ENCODE measurements at places on chromosomes 2 and 18.

GRCh38 chr2:5766056-5766455 is 73.9 kb downstream of the SOX11 start:
- ATAC-seq = no peak

GRCh38 chr2:10750610-10751009 is 29.2 kb downstream of the ATP6V1C2 start:
- no peak for ATAC-seq

DNA sequence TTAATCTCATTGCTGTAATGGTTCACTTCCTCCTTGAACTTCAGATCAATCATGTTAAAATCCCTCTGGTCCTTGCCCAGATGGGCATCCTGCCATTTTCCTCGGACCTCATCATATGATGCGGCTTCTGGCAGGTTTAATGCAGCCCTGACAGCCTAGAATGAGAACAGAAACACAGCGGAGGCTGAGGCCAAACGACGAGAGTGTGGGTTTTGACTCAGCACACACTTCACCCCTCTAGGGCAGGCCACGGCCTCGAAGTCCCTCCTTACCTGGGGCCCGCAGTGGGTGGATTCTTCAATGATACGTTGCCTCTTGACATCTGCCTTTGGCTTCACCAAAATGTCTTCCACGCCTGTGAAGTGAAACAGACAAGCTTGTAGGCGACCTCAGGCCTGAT is 56.8 kb downstream of the POLR1A start:
- ATAC-seq = no peak

GRCh38 chr2:61549546-61549945 is 11.4 kb upstream of the XPO1 start:
- no peak for ATAC-seq

GRCh38 chr2:121809607-121810006 is 54.2 kb downstream of the TSN start:
- ATAC-seq = no peak

DNA sequence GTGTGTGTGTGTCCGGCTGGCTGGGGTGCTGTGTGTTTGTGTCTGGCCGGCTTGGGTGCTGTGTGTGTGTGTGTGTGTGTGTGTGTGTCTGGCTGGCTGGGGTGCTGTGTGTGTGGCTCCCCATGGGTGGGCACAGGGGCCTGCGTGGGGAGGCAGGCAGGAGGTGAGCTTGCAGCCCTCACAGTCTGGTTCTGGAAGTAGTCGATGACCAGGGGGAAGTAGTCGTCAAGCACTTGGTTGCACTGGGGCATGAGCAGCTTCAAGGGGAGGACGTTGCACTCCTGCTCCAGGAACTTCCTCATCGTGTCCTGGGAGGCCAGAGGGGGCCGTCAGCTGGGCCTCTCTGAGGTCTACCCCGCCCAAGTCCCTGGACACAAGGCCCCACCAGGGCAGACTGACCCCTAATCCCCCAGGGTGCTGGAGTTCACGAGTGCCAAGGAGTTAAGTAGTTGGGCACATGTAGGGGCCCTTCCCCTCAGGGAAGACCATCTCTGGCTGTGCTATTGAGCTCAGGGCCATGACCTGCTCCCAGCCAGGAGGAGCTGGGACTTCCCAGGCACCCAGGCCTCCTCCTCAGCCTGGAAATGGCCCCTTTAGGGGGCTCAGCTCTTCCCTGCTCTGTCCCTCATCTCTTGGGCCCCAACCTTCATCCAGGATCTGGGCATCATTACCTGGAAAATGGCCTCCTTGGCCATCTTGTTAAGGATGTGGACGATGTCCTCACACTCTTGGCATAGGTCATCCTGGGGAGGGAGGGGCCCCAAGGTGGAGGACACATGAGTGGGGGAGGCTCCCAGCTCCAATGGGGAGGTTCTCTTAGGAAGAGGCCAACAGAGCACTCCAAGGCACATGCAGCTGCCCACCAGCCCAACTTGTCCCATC is 1.3 kb downstream of the SFTPB start:
- no peak for ATAC-seq

DNA sequence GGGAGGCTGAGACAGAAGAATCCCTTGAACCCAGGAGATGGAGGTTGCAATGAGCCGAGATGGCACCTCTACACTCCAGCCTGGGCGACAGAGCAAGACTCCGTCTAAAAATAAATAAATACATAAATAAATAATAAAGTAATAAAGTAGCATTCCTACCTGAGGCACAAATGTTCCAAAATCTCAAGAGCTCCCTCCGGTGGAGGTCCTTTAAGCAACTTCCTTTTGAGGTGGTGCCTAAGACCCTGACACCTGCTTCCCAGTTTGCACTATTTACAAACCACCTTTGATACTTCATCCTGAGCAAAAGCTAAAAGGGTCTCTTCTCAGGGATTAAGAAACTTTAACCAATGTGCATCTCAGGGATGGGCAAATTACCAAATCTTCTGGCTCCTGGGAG is 505.1 kb downstream of the CNTNAP5 start:
- no peak for ATAC-seq

DNA sequence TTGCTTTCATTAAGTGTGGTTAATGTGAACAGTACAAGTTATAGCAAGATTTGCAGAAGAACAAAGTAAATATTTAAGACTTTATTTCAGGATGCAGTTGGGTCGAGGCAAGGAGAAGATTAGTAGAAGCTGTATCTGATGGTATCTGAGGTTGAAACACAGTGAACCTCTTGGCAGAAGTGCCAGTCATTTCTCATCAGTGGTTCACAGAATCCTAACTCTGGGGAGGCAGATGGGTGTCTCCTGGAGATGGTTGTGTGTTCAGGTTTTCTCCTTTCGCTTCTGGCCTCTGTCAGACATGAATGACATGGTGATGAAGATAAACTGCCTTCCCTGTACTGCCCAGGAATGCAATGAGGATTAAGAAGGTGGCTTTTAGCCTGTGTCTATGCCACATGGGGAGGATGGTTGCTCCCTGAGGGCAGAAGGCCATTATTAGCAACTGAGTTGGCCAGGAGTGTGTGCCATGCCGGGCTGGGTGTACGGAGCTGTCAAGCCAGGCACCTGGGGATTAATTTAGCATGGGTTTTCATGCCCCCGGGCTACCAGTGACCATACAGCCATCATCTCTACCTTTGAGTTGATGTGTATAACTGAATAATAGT is 28.0 kb downstream of the MGAT5 start:
- ATAC-seq = no peak

DNA sequence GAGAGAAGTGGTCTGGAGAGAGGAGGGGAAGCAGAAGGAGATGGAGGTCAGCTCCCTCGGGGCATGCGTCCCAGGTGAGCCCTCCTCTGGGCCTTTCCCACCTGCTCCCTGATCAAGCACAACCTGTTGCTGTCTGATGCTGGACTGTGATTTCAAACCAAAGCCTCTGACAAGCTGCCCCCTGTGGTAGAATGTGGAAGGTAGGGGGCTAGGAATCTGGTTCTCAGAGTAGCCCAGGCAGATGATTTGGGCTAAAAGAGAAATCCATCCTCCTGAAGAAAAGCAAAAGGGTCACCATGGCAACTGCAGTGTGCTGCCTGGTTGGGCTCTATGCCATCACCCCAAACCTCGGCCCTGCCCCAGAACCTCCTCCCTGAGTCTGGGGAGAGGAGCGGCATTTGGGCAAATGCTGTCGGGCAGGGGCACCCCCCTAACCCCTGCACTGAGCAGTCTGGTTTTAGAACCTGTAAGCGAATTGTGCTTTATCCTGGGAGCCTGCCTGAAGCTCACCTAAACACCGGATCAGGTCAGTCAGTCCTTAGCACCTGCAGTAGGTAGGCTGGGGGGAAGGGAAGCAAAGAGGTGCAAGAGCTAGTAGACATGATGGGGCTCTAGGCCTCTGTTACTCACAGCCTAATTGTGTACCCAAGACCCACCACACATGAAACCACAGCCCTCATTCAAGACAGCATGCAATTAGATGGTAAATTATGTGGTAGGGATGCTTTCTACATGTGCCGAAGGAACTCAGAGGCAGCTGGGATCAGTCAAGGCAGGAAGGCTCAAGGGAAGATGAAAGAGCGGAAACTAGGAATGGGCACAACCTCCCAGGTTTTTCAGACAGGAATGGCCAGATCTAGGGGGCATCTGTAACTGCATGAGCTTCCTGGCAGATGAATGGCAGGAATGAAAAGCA is 83.5 kb downstream of the DNMT3A start:
- ATAC-seq = no peak

- ATAC-seq = no peak
These were observed 10.6 kb downstream of the PPP3R1 start for GRCh38 chr2:68241732-68242131.

GRCh38 chr2:163670929-163671328 is 64.9 kb downstream of the FIGN start:
- no peak for ATAC-seq

GRCh38 chr2:98577313-98577712 is 31.0 kb downstream of the COA5 start:
- no peak for ATAC-seq

DNA sequence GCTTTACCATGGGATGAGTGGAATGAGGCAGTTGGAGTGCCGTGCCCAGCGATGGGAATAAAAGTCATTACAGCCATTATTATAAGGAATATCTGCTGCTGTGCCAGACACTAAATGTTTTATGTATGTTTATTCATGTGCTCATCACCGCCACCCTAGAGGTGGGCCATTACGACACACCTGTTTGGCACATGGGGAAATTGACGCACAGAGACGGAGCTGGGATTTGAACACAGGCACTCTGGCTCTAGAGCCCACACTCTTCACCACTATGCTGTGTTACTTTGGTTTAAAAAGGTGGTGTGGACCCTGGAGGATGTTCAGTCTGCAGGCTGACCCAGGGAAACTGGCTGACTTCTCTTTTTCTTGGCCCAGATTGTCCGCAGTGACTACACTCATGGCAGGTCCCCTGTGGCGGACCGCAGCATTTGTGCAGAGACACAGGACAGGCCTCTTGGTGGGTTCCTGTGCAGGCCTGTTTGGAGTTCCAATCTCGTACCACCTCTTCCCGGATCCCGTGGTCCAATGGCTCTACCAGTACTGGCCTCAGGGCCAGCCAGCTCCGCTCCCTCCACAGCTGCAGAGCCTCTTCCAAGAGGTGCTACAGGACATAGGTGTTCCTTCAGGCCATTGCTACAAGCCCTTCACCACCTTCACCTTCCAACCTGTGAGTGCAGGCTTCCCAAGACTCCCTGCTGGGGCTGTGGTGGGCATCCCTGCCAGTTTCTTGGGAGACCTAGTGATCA is 1.6 kb downstream of the TMEM177 start:
- no peak for ATAC-seq

DNA sequence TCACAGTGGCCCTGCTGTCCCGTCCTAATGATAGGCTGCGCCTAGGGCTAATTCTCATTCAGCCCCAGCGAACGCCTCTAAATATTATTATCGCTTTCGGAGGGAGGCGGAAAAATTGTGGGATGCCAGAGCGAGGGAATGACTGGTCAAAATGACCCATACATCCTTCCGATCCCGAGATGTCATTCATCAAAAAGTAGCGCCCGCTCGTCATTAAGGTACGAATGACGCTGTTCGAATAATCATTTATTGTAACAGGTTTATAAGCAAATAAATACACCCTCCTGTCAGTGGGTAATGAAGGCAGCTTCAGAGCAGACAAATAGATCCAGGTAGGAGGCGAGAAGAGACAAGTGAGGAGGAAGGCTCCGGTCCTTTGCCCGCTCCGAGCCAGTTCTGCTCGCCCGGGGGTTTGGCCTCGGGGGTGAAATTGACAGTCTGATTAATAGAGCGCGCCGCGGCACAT is at the start of gene EVX2:
Gene EVX2 (minus strand): TSS at position 167 of the 466 bp plus-strand sequence. CDS start 186 bp downstream, outside the sequence.
- ATAC-seq = no peak

GRCh38 chr2:37552339-37552738 is 119.1 kb downstream of the CDC42EP3 start:
- ATAC-seq = no peak

GRCh38 chr2:28062867-28063266 is 172.3 kb downstream of the BABAM2 start:
- ATAC-seq = no peak

GRCh38 chr2:12697617-12698016 is 19.1 kb upstream of the TRIB2 start:
- ATAC-seq = no peak

- ATAC-seq = no peak
These were observed 5.3 kb upstream of the SLC20A1 start for GRCh38 chr2:112640467-112640799.

- ATAC-seq = no peak
These were observed 84.0 kb upstream of the ACSL3 start for GRCh38 chr2:222776792-222777191.

DNA sequence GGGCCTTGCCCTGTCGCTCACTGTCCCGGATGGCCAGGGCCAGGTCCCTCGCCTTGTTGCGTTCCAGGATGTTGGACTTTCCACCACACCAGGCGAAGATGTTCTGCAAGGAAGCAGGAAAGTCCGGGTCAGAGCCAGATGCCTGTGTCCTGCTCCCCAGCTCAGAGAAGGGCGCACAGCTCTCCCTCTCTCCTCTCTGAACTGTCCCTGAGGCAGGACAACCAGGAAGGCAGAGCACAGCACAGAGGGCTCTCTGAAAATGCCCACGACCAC is 11.0 kb downstream of the CAPG start:
- no peak for ATAC-seq

- ATAC-seq = no peak
These were observed 338.7 kb downstream of the CPS1 start for GRCh38 chr2:210895132-210895531.

DNA sequence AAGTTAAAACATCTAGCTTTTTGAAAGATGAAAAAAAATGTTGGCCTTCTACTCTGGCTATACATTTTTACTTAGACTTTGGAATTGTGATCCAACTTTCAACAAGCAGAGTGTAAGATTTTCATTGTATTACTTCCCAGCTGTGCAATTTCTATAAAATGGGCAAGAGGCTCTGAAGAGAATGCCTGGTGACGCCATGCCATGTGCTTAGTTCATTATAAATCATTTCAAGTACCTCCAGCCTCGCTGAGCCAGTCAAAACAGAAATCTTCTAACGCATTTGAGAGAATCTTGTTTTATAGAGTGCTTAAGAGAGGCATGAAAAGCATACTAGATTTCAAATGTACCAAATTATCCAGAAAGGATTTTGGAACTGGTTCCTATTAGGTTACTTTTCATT is 10.1 kb upstream of the STK17B start:
- ATAC-seq = no peak

- peak; percentile 22 for ATAC-seq
These were observed 226.7 kb downstream of the TTC32 start for GRCh38 chr2:19675003-19675629.

GRCh38 chr18:51097021-51097822 is 67.2 kb downstream of the SMAD4 start:
- ATAC-seq = no peak

Data from motor neuron (in vitro differentiated cells).